ENCODE measurements at places on chromosomes 5 and 9.

- no peak for DNase-seq
Measured at GRCh38 chr9:99109522-99109921, 4.6 kb downstream of the TGFBR1 start.

- no peak for DNase-seq
Measured at GRCh38 chr5:111211341-111211740, 12.8 kb upstream of the CAMK4 start.

DNA sequence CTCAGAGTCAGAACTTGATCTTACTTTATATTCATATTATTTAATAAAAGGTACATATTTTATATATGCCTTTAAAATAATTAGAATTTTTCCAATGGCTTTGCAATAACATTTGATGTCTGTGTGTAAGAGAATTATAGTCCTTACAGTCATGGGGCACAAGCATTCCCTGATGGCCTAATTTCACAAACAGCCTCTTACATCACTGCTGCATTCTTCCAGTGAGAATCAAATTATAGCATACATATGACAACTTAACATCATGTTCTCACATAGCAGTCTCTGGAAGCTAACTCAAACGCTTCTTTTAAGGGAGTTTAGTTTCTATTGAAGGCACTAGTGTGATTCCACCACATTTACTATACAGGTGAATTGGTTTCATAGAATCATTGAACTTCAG is 15.3 kb upstream of the PRUNE2 start:
- DNase-seq, result no peak

DNA sequence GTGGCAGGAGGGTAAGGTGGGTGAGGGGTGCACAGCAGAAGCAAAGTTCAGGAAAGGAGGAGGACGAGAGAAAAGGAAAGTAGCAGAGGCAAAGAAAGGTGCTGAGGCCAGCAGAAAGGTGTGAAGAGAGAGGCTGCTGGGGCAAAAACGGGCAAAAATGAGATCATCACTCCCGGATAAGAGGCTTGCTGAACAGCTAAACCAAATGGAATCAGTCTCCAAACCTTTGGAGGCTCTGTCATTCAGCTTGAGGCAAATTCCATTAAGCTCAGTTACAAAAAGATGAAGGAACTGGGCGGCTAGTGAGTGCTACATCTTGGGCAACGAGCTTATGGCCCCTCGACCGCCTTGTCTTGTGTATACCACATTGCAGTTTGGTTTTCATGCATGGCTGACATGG is 136.4 kb downstream of the FSTL4 start:
- no peak for DNase-seq
